ENCODE measurements at places on chromosomes 1 and 21.

DNA sequence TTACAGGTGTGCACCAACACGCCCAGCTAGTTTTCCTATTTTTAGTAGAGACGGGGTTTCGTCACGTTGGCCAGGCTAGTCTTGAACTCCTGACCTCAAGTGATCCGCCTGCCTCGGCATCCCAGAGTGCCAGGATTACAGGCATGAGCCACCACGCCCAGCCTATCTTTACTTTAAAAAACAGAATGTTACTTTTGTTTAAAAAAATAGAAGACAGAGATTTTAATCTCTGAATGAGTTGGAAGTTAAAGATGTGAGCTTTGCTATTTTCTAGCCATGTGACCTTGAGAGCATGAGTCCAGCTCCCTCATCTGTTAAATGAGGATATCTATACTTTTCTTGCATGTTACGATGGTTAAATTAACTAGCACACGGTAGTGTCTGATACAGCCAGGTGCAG, 3.9 kb upstream of the PUM1 start:
- DNase-seq, result no peak

DNA sequence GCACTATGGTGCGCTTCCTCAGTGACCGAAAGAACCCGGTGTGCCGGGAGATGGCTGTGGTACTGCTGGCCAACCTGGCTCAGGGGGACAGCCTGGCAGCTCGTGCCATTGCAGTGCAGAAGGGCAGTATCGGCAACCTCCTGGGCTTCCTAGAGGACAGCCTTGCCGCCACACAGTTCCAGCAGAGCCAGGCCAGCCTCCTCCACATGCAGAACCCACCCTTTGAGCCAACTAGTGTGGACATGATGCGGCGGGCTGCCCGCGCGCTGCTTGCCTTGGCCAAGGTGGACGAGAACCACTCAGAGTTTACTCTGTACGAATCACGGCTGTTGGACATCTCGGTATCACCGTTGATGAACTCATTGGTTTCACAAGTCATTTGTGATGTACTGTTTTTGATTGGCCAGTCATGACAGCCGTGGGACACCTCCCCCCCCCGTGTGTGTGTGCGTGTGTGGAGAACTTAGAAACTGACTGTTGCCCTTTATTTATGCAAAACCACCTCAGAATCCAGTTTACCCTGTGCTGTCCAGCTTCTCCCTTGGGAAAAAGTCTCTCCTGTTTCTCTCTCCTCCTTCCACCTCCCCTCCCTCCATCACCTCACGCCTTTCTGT, 7.3 kb upstream of the PIGV start:
- DNase-seq, result no peak

DNA sequence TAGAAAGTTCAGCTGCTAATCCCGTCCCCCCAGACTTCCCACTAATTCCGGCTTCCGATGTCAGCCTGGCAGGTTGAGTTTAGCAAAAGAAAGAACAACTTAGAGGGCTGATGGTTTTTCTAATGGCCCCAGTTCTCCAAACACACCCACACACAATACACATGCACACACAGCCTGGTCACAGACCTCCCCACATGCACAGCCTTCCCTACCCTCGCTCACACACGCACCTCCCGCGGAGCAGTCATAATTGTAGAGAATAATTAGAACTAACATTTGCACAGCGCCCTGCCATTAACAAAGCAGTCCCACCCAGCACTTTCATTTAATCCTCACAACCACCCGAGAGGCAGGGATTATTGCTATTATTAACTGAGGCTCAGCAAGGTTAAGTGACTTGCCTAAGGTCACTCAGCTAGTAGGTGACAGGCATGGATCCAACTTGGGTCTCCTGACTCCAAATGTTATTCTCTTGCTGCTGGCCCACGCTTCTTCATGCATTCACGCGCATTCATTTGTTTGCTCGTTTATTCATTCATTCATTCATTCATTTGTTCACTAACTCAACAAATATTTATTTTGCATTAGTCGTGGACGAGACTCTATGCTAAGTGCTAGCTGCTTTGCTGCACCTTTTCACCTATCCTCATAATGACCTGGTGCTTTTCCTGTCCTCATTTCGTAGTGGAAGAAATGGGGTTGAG, 274.9 kb downstream of the FOXD2 start:
- no peak for DNase-seq

DNA sequence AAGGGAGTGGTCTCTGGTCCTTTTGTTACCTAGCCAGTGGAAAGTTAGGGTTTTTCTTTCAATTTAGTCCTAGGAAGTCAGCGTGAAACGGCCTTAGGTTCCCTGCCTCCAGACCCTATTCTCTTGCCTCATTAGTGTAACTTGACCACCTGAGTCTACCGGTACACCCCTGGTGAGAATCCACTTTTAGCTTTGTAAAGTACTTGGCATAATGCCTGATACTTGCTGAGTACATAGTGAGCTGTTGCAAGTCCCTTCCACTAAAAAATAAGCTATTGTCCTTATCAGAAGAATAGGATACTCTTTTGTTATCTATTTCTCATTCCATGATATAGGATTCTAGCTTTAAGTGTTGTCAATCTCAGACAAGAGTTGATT, 228.8 kb downstream of the ST6GALNAC3 start:
- DNase-seq, result no peak

GRCh38 chr1:51636191-51636590, 19.3 kb downstream of the OSBPL9 start:
- DNase-seq, result no peak

DNA sequence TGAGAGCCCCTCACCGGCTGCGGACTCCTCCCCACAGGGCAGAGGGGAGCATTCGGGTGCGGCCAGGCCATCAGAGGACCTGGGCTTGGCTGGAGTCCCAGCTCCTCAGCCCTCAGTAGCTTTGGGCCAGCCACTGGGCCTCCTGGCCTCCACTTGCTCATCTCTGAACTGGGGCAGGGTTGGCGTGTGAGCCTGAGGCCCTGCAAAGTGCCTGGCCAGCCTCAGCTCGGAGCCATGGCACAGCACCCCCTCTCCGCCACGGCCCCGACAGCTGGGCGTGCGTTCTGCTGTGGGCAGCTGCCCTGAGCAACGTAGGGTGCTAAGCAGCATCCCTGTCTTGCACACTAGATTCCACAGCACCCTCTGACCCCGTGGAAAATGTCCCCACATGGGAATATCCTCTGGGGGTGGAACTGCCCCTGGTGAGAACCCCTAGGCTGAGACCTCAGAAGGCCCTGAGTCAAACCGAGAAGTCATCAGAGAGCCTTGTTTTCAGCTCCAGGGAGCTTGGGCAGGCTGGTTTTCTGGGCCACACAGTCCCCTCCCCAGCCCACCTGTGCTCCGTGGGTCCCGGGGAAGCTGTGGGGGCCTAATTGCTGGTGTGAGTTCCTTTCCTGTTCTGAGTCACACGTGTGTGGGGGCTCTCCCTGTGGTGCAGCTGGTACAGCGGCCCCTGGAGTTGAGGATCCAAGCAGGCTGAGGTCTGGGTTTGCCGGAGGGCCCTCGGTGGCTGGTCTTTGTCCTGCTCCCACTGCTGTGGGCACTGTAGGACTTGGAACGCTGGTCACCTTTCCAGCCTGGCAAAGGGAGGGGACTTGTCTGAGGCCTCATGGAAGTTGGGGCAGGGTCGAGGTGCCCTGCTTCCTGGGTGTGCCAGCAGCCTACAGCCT, 24.5 kb downstream of the TP73 start:
- DNase-seq, result no peak

- no peak for DNase-seq
These were observed 87.5 kb downstream of the DDX20 start for GRCh38 chr1:111843177-111843576.

DNA sequence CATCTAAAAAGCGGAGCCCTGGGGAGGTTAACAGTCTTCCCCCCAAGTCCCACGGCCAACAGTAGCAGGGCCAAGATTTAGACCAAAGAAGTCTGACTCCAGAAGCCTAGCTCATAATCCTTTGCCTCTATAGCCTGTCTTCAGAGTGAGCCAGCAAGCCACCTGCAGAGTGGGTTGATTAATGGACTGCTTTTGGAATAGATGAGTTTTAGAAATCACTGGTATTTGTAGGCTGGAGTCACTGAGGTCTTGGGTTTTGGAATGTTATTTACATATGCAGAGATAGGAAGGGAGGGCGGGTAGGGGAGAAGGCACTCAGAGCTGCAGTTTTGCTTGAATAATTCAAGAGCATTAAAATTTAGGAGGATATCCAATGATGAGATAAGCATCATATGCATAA, 90.8 kb upstream of the L1TD1 start:
- DNase-seq, result no peak

- DNase-seq, result no peak
These were observed 168.5 kb downstream of the PSMG1 start for GRCh38 chr21:39014747-39015146.

DNA sequence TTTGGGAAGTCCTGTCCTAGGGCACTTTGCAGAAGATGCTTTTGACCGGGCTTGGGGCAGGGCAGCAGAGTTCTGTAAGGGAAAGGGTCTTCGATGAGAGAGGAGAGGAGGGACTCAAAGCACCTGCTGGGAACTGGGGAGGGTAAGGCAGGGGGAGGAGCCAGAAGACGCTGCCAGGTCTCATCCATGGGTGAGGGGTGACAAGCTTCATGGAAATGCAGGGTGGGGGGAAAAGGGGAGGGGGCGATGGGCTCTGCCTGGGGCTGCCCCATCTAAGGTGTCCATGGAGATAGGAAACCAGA, 20.9 kb upstream of the C2CD2 start:
- no peak for DNase-seq

GRCh38 chr21:31262728-31263127, 81.3 kb downstream of the TIAM1 start:
- DNase-seq, result no peak

- DNase-seq, result no peak
These were observed 65.0 kb downstream of the LBR start for GRCh38 chr1:225362805-225363204.

DNA sequence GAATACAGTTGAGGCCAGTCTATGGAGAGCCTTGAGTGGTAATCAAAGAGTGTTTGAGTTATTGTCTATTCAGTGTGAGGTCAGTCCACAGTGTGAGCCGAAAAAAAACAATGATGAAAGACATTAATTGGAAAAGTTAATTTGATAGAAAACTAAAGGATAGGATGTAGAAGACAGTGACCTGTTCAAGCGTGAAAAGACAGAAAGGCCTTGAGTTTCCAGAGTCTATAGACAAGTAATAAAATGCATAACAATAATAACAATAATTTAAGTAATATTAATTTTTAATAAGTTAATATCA, 90.4 kb downstream of the SLC30A10 start:
- DNase-seq, result no peak

- no peak for DNase-seq
These were observed 29.0 kb downstream of the TP73 start for GRCh38 chr1:3681231-3681897.

DNA sequence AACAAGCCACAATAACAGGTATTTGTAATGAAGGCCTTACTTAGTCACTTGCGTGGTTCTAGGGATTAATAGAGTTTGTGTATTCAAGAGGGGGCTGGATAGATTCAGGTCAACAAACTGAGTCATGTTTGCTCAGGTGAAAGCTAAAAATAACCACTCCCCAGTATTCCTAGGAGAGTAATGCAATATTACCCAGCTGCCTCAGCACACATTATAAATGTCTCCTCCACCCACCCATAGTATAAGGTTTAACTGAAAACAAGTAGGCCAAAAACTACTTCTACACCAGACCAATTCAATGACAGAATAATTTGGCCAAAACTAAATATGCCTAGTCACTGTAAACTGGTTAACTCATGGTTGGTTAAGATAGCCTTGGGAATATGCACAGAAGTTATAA, 34.4 kb downstream of the WLS start:
- DNase-seq, result no peak

DNA sequence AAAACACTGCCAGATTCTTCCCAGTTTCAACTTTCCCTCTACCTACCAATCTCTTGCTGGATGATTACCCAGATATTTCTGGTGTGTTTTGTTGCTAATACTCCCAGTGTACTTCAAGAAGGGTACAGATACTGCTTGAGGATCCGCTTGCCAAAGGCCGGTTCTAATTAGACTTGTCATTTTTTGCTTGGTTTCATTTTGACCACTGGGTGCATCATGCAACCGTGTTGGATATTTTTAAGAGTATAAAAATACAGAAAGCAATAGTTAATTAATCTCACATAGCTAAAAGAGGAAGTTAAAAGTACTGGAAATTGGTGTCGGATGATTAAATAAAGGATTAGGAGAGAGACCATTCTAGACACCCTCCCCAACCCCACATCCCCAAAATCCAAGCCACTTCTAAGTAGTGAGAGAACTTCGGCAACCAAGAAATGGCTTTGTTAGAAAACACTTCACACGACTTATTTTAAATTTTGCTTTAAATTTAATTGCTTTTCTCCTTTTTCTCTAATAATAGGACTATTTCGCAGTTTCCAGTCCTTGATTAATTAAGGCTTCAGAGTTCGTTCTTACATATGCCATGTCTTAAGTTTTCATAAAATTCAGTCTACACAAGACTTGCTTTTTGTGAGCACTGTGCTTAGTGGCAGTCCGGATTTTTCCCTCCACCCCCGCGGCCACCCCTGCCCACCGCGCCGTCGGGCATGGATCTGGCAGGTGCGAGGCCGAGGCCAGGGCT, 2.5 kb upstream of the CDKN2C start:
- DNase-seq, result no peak

DNA sequence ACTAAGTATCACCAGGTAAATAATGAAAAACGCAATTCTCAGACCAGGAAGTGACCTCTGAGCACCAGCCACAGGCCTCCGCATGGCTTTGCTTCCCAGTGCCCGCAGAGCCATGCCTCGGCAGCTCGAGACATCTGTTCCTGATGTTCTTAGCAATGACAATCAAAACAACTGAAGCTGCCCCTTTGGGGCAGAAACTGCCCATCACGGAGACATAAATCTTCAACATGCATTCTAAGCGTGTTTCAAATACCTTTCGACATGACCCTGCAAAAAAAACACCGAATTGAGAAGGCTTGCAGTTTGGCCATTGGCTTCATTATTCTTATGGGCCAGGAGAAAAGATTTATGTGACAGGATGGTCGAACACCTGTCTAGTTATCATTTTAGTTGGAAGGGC, 5.8 kb upstream of the RAP1GAP start:
- DNase-seq, result no peak

DNA sequence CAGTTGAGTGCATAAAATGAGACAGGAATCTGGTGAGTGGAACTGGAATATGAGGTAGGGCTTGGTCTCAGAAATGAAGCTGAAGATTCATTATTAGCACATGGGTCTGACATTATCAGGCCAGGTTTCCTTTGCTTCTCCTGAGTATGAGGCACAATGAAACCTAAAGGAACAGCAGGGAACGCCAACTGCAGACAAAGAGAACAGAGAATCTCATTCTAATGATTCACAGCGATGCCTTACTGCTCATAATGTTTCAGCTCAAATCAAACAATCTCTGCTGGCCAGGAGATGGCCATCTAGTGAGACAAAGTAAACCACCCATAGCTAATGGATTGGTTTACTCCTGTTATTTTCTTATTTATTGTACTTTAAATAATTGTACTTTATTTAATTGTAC, 133.5 kb downstream of the C1orf21 start:
- no peak for DNase-seq

DNA sequence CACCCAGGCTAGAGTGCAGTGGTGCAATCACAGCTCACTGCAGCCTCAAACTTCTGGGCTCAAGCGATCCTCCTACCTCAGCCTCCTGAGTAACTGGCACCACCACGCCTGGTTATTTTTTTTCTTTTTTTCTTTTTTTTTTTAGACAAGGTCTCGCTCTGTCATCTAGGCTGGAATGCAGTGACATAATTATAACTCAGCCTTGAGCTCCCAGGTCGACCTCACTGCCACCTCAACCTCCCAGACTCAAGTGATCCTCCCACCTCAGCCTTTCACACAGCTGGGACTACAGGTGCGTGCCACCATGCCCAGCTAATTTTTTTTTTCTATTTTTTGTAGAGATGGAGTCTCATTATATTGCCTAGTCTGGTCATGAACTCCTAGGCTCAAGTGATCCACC, 66.9 kb upstream of the ECE1 start:
- DNase-seq, result no peak

GRCh38 chr1:228360533-228361313, 45.9 kb downstream of the TRIM11 start:
- DNase-seq, result no peak

Data from cortex of kidney (tissue), 1 donor.